Right renal pelvis (tissue), 4 donors: ENCODE measurements at places on chromosomes 16 and 17.

DNA sequence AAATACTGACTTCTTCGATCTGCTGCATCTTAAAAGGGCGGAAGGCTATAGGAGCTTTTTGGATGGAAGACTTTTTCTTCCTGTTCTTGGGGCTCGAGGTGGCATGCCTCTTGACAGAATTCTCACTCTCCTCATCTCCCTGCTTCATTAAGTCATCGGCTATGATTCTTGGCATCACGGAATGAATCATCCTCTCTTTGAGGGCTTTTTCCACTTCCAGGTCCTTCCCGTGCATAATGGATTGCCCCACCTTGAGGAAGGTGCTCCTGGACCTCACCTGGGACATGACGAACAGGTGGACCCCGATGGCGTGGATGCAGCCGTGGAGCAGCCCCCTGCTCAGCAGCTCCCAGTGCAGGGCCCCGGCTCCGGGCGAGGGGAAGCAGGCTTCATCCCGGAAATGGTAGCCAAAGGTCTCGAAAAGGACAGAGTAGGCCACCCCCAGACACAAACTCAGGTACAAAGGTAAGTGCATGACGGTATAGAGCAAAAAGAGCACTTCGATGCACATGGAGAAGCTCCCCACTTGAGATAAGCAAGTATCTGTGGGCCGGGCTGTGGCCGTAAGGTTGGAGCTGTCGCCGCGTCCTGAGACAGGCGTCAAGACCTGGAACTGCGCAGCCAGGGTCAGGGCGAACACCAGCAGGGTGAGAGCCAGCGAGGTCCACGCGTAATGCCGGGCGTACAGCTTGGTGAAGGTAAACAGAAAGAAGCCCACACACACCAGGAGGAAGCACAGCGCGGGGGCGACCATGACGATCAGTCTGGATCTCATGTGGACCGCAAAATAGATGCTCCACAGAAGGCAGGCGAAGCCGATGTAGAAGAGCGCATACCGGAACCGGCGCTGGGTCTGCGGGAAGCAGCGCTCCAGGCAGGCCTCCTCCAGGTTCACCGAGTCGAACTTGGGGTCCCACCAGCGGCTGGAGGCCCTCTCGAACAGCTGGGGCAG, 1.7 kb downstream of the ADCY9 start:
- no peak for DNase-seq

- no peak for DNase-seq
These were observed 42.6 kb upstream of the CLEC18B start for GRCh38 chr16:74463888-74464287.

DNA sequence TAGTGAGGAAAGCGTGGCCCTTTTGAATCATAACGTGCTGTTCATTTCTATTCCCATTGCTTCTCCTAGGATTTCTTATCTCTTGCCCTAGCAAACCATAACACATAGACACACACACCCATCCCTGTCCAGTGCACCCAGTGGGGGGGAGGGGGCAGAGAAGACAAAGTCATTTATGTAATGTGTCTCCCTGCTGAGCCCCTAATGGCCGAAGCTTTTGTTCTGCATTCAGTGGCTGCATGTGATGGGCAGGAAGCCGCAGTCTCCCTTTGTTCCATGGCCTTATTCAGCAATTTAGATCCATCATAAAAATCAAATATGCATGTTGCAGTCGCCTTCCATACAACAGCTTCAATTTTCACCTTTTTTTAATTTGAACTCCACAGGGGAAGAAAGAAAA, 325.4 kb downstream of the ZFHX3 start:
- DNase-seq, result no peak

DNA sequence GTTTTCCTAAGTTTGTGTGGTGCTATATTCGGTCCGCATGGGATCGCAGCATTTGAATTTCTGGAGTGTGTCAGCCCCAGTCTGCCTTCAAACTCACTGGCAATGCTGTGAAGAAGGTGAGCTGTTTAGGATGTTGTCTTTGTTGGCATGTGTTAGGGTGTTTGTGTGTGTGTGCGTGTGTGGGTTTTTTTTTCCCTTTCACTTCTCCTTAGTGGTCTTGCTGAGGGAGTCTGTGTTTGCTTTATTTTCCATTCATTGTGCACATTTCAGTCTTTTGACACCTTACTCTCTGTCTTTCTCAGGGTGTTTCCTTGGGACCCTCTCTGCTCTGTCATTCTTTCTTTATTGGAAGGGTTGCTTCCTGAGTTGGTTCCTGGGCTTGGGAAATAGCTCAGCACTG, 27.7 kb upstream of the RBFOX1 start:
- no peak for DNase-seq

GRCh38 chr17:332023-332422, 20.6 kb downstream of the RPH3AL start:
- DNase-seq, result no peak

DNA sequence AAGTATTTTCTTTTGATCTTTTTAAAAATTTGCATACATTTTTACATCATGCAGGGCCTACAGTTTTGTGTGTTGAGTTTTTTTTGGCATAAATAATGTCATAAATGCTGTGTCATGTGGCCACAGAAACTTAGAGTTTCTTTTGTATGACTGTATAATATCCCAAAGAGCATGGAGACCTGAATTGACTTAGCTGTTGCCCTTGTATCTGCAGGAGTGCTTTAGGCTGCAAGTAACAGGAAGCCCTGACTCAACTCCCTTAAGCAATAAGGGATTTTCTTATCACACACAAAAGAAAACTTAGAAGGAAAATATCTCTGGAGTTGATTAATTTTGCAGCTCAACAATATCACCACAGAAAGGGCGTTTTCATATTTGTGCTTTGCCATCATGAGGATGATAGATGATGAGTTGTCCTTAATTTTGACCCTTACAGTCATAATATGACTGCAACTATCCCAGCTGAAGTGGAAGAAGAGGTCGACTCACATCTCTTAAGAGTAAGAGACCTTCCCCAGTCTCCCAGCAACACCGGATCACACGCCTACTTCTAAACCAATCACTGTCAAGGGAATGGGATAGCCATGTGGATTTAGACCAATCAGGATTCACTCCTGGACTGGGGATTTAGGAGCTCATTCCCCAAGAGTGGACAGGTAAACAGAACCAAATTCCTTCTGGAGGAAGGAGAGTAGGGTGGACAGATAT, 138.9 kb downstream of the GSG1L start:
- no peak for DNase-seq

GRCh38 chr17:82257473-82257872, 16.0 kb downstream of the CSNK1D start:
- no peak for DNase-seq
